ENCODE measurements at places on chromosomes 12 and 14. TPM values are rescaled to one million over a fixed set of nuclear protein-coding genes. Genes with fewer than 3 reads are reported as not detected.

DNA sequence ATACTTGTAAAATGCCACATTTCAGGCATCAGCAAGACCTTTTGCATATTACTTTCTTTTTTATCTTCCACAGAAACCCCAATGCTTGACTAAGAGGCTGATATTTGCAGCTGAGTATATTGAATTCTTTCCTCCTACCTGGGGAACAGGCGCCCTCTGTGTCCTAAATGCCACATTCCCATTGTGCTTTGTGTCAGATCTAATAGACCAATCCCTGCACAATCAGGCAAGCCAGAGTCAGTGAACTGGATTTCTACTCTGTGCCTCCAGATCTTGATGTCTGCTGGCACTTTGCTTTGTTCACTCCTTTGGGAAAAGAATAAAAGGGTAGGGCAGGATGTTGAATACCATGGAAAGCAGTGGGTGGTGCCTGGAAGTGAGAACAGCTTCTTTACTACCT lies 22.4 kb upstream of the TAS2R42 start:
- no peak for DNase-seq
- H3K4me3 ChIP-seq, result no peak overlapping the region
- no peaks in the 10 kb centered on the region for H3K4me1 ChIP-seq
- H3K27ac ChIP-seq, result no peak overlapping the region
- H3K36me3 ChIP-seq, result no peaks in the 10 kb centered on the region
- no peaks in the 10 kb centered on the region for H3K27me3 ChIP-seq

DNA sequence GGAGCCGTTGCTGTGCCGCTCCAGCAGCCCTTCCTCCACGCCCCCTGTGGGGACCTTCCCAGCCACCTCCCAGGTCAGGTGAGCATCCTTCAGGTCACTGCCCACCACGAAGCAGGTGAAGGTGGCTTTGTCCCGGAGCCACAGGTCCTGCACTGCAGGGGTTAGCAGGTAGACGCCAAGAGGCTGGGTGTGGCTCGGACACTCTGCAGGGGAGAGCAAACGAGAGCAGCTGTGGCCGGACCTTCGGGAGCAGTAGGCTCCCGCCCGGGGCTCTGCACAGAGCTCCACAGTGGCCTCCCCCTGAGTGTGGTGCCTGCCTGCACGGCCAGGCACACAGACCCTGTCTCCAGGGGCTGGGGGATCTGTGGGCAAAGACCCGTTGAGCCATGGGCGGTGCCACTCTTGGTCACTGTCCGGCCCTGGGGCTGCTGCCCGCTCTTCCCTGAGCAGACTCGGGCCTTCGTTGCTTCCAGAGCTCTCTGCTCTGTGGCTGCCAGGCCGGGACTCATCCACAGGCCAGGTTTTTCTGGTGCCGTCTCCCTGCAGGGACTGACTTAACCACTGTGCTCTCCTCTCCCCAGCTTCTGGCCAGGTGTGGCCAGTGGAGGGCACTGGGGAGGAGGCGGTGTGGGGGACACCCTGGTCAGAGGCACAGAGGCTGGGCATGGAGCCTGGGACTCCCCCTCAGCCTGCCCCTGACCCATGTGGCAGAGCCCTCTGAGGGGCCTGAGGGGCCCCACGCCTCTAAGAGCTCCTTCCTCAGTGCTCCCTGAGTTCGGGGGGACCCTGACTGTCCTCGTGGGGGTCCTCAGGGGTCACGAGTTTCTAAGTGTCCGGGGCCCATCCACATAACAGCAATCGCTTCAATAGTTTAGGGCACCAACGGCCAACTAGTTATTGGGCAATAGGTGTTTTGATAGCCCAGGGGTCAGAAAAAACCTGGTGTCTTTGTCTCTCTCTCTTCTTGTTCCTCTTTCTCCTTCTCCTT lies 314.9 kb downstream of the TMEM121 start:
- no peak for DNase-seq
- H3K4me1 ChIP-seq, result no peaks in the 10 kb centered on the region
- H3K4me3 ChIP-seq, result no peak overlapping the region
- no peaks in the 10 kb centered on the region for H3K27me3 ChIP-seq
- H3K27ac ChIP-seq, result no peak overlapping the region
- no peaks in the 10 kb centered on the region for H3K36me3 ChIP-seq

MLH3 gene
- total RNA-seq, result 65.8 TPM

DNA sequence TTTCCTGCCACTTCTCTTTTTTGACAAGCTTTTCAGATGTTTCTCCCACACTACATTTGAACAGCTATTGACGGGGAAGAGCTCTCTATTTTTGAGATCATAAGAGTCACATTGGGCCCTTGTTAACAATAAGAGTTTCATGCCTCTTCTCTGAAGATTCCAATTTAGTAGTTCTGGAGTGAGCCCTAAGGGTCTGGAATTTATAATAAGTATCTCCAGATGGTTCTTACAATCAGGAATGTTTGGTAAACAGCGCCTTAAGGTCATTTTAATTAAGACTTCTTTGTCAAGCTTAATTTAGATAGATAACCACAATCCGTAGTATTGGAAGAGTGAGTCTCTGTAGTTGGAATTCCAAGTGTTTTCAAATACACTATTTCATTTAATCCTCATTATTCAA lies 60.6 kb upstream of the HECTD1 start:
- H3K4me1 ChIP-seq, result peaks cover 4% of the 10 kb centered on the region
- no peaks in the 10 kb centered on the region for H3K27me3 ChIP-seq
- H3K36me3 ChIP-seq, result no peaks in the 10 kb centered on the region
- no peak overlapping the region for H3K4me3 ChIP-seq
- no peak overlapping the region for H3K27ac ChIP-seq

PDE3A gene
- 16.1 TPM for total RNA-seq

PLA2G1B gene
- 0.59 TPM for total RNA-seq

GRCh38 chr12:95517246-95517645 lies 34.0 kb downstream of the USP44 start:
- no peak for DNase-seq
- no peaks in the 10 kb centered on the region for H3K27me3 ChIP-seq
- H3K4me1 ChIP-seq, result no peaks in the 10 kb centered on the region
- H3K4me3 ChIP-seq, result no peak overlapping the region
- peaks cover 6% of the 10 kb centered on the region for H3K36me3 ChIP-seq

Measured in spinal cord (tissue), 10 donors.